Stimulated activated CD8-positive, alpha-beta memory T cell treated with anti-CD3 and anti-CD28 coated beads, Interleukin-12 subunit alpha, Interleukin-12 subunit beta, amount 100 ng/mL, for 4 hours (primary cell): ENCODE measurements at places on chromosomes 7 and 10.

DNA sequence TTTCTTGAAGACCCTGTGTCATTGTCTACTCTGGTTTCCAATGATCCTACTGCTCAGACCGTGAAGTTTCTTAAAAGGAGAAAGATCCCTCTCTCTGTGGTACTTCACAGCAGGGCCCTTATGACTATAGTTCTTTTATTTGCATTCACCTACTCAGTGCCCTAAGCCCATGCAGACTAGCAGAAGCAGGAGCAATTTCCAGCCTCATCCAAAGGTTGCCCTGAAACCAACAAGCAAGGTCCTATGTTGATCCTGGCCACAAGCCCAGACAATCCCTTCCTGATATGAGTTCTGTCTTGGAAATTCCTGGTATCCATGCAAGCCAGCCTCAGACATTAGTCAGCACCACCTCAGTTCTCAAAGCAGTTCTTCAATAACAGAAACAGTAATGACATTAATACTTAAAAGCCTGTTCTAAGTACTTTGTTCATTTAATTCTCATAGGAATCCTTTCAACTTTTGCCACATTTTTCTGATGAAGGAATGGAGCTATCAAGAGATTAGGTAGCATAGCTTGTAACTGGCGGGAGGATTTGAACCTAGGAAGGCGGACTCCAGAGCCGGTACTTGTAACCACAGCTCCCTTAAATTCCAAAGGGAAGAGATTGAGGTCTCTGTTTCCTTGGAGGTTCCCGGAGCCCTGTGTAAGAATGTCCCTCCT is 58.1 kb upstream of the ST8SIA6 start:
- no peak for DNase-seq

DNA sequence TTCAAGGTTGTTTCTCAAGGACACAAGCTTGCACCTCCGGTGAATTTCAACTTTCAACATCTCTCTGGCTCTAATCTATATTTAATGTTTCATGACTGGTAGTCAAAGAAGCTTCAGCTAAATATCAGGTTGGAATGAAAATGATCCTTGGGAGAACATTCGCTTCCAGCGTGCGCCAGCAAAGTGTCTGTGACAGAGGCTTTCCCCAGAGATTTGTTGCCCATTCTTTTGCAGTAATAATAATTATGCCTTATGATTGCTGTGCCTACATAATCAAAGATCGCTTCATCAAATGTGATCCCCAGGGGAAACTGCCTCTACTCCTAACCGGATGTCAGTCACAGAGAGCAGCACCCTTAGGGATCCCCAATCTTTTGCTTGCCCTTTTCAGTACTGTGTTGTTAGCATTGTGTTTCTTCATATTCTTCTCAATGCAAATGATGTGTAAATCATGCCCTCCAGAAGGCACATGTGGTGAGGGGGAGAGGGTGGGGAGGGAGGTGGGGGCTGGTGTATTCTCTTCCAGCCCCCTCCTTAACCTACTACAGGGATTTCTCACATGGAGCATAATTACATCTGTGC is 30.5 kb downstream of the FZD1 start:
- DNase-seq: no peak

DNA sequence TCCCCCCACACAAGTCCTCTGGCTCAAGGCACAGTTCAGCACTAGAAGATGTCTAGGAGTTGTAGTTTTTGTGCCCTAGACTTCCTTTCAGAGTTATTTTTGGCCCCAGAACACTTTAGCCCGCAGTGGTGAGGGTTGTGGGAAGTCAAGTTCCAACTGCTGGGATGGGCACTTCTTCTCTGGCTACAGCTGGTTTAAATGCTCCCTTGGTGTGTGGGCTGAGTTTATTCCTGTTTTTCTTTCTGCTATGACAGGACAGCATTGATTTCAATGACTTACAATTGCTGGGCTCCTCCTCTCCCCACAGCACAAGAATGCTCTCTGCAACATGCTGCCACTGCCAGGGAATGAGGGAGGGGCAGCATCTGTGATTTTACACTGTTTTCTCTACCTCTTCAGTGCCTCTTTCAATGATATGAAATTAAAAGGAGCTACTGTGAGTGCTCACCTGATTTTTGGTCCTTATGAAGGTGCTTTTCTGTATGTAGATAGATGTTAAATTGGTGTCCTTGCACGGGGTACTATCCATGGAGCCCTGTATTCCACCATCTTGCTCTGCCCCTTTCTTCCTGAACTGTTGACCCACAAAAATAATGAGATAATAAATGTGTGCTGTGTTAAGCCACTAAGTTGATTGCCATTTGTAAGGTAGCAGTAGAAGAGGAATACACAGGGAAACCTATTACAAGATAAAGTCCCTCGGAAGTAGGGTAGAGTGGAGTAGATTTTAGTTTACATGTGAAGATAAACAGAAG is 56.3 kb downstream of the SLC13A1 start:
- no peak for DNase-seq

GRCh38 chr10:130230611-130231010 is 94.4 kb downstream of the GLRX3 start:
- DNase-seq: no peak

DNA sequence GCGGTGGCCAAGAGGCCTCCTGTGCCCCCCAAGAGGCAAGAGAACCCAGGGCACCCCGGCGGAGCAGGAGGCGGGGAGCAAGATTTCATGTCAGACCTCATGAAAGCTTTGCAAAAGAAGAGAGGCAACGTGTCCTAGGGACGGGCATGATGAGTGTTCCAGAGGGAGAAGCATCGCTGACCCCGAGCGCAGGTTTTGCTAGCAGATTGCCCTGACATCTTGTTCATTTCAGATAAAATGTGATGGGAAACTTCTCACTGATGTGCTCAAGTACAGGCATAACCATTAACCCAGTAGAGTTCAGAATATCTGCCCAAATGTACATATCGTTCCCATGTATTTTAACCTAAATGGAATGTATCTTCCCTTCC is 129.2 kb downstream of the APBB1IP start:
- DNase-seq: no peak

DNA sequence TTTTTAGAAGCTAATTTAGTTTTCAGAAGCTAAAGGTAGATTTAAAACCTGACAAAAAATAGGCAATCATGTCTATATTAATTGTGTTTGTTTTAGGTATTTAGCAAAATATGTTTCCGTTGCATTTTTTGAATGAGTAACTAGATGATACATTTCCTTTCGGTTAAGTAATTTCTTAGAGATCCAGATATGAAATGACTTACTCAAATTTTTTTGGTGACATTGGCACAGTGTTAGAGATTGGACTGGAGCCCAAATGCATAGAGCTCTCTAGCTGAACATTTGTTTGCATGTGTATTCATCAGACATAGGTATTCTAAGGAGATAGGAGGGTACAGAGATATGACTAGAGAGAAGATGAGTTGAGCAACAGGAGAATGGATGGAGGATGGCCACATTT is 1.9 kb downstream of the BUB3 start:
- DNase-seq: no peak

GRCh38 chr10:83816942-83817341 is 322.4 kb upstream of the GHITM start:
- DNase-seq: no peak

- DNase-seq: no peak
Measured at GRCh38 chr10:120156614-120157274, 264.2 kb downstream of the SEC23IP start.

GRCh38 chr10:132790934-132791829 is 5.2 kb upstream of the NKX6-2 start:
- no peak for DNase-seq

GRCh38 chr10:80075781-80076180 is 2.7 kb upstream of the TMEM254 start:
- DNase-seq: no peak

DNA sequence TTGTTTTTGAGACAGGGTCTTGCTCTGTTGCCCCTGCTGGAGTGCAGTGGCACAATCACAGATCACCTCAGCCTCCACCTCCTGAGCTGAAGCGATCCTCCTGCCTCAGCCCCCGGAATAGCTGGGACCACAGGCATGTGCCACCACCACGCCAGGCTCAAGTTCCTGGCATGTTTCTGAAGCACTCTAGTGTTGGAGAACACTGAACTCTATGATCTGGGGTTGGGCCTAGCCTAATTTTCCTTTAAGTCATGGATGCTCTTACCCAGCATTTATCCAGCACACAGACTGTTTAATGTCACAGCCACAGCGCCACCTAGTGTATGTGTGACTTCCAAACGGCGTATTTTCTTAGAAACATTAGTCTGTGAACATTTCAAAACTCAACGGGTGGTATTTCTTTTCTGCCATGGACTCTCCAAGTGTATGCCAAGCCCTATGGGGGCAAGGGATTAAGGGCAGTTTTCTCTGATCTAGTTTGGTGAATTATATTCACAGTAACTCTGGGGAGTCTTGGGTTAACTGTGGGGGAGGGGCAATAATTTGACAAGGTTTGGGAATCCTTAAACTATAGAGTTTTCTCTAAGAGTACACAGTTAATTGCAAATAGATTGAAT is 91.8 kb downstream of the CREM start:
- DNase-seq: peak; percentile 39

- no peak for DNase-seq
Measured at GRCh38 chr10:69506834-69507713, 55.8 kb downstream of the TSPAN15 start.

DNA sequence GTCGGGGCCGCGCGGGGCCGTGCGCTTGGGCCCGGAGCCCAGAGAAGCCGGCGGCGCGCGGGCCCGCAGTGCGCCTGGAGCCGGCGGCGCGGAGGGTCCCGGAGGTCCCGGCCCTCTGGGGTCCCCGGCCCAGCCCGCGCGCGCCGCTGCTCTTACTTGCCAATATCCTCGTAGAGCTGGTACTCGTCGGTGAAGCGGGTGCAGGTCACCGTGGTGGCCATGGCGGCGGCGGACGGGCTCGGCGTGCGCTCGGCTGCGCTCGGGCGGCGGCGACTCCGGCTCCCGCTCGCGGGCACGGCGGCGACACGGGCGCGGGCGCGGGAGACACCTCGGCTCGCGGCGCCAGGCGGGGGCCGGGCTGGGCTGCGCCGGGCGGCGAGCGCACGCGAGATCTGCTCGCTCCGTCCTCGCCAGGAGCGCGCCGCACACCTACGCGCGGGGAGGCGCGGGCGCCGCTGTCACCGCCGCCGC is at the start of gene CAMK2B:
CAMK2B (minus strand) TSS at position 394 of the 471 bp plus-strand sequence; CDS start at position 221, 173 bp downstream.
- DNase-seq: no peak

GRCh38 chr10:27743877-27744801 is 1.5 kb downstream of the MKX start:
- no peak for DNase-seq

GRCh38 chr10:47195274-47195885 is 104.6 kb upstream of the GDF10 start:
- no peak for DNase-seq

- DNase-seq: no peak
Measured at GRCh38 chr10:130407052-130407451, 270.9 kb downstream of the GLRX3 start.

DNA sequence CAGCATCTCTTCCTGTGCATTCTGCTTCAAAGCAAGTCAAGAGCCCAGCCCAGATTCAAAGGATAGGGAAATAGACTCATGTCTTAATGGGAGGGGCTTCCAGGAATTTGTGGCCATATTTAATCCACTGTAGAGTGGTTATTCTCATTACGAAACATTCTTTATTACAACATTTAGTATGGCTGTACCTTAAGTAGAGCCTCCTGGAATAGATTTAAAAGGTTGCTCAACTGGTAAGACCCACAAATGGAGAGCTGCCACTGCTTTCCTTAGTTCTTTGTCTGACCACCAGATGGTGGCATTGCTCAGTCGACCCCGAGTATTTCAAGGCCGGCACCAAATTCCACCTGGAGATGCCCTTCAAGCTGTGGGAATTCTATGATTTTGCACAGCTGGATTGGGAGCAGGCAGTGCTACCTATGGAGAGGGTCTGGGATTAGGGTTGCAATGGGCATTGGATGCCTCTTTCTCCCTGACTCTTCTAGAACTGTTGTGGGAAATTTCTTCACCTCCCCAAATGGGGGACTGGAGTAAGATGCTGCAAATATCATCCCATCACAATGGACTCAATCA is 102.2 kb downstream of the RBM20 start:
- DNase-seq: peak; percentile 15

GRCh38 chr7:127264219-127264618 is 11.5 kb upstream of the GRM8 start:
- no peak for DNase-seq

DNA sequence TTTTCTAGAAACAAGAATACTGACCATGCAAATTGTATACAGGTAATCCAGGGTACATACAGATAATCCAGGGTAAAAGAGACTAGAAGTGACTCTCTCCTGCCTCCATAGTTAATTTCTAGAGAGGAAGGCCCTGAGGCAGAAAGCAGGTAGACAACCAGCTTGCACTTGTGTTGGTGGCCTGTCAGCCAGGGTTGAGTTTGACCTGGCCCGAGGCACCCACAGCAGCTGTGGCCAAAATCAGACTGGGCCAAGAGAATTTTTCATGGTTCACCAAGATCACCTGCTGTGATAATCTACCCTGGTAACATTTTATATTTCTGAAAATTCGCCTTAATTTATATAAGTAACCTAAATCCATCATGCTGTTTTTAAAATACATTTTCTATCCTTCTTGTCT is 386.5 kb upstream of the ETV1 start:
- no peak for DNase-seq

DNA sequence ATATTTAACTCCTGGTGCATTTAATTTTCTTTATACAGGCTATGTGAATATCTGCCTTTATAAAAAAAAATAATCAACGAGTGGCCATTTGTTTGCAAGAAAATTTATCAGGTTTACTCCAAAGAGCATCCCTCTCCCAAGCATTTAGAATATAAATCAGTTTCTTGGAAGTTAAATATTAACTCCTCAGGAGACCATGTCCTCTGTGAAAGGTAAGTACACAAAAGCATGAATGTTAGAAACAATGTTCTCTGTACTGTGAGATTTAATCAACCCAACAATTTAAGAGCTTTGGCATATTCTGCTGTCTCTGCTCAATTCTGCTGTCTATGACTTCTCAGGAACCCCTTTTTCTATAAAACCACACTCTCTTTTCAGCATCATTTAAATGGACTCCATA is 119.3 kb upstream of the LAMB4 start:
- no peak for DNase-seq

DNA sequence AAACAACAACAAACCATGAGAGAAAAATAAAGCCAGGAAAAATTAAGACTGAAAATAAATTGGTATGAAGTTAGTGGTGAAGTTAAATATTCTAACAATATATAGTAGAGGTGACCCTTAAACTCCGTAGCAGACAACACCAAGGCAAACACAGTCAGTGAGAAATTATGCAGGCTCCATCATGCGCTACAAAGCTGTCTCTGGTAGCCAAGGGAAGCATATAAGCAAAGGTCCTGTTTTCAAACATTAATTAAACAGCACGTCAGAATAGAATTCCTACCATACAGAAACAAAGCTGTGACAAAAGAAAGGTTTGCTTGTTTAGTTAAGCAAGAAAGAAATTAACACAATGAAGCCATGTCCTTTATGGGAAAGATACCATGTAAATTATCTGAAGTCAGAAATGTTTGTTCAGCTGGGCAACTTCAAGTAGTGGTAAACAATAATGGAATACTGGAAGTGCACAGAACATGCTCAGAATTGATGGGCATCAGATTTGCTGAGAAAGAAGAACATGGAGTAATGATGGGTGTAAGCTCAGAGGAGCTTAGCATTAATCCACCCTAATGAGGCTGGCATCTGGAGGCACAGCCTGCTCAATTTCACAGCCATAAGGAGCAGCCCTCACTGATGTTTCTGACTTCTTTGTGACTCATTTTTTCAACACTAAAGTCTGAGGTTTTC is 75.7 kb downstream of the IGF2BP3 start:
- no peak for DNase-seq
